ENCODE measurements at places on chromosomes 1 and 21.

GRCh38 chr1:26887125-26887524 is 3.0 kb downstream of the GPN2 start:
- no peak for DNase-seq

DNA sequence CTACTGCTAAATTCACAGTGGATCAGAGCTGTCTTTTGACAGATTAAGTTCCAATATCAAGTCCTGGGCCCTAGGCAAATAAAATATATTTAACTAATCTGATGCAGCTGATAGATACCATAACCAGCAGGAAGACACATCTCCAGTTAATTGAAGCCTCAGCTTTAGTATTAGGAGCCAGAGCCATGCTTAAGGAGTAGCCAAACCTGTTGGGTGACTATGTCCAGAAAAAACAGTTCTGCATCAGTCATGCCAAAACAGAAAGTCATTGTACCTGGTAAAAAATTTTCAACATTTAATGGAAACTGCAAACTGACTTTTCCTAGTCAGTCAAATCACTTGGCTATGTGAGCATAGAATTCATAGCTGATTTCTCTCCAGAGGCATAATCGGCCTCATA is 200.5 kb upstream of the RUNX1 start:
- DNase-seq: no peak

DNA sequence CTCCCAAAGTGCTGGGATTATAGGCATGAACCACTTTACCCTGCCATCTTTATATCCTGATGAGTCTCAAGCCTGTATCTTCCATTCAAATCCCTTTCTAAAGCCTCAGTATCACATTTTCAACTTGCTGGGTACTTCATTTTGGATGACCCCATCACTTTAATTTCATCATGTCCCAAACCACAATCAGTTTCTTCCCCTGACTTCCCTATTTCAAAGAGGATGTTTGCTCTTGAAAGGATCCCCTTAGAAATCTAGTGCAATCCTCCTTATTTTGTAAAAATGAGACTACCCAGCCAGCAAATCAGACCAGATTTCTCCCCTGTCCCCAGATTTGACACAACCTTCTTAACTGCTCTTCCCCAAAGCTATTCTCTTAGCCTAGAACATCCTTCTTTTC is 7.0 kb upstream of the TRIT1 start:
- no peak for DNase-seq

- no peak for DNase-seq
These were observed 14.0 kb upstream of the TRIM67 start for GRCh38 chr1:231147896-231148295.

- no peak for DNase-seq
These were observed 991 bp downstream of the ANKRD35 start for GRCh38 chr1:145884675-145885074.

- peak; percentile 47 for DNase-seq
These were observed 18.3 kb upstream of the PPIE start for GRCh38 chr1:39720094-39720999.

GRCh38 chr1:184049291-184049690 is 2.2 kb upstream of the TSEN15 start:
- no peak for DNase-seq

- no peak for DNase-seq
These were observed 395.7 kb upstream of the ST6GALNAC5 start for GRCh38 chr1:76471536-76471935.

DNA sequence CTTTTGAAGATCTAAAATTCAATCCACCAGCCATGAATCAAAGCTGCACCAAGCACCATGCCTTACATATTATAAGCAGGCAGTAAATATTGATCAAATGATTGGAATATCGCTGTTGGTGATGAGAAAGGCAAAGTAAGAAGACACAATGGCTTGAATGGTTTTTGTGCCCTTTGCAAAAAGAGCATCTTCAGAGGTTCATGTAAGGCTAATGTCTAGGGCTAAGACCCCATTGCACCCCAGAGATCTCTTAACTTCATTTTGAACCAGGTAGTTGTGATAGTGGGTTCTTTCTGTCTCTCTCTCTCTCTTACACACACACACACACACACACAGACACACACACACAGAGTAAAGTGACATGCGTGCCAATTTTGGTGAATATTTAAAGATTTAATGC is 12.0 kb downstream of the PROX1 start:
- DNase-seq: no peak

- no peak for DNase-seq
These were observed 4.5 kb upstream of the CRABP2 start for GRCh38 chr1:156709757-156710489.

DNA sequence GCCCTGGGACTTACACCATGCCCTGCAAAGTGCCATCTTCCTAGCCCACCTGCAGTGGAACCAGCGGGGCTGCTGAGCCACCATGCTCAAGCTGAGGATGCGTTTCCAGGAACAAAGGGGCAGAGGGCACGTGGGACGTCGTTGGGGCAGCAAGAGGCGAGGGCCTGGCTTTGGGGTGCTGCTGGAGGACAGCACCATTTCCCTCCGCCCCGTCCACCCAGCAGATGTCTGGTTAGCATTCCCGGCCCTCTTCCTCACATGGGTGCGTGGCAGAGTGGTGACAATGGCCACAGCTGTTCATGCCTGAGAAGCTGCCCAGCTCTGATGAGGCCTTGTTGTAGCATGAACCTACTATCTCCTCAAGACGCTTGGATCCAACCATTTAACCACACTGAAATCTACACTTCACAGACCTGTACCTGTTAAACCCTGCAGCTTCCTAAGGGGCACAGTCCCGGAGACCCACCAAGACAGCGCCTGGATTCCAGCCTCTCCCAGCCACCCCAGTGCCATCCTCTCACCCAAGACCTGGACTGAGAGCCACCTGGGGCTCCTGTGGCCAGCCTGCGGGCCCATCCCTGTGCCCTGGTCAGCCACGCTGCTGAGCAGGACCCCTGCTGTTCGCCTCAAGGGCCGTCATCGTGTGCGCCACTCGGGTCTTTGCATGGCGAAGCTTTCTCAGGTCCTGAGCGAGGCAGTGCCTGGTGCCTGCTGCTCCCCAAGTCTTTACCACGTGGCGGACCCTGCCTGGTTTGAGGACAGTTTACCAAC is 33.2 kb downstream of the SLC45A1 start:
- no peak for DNase-seq

DNA sequence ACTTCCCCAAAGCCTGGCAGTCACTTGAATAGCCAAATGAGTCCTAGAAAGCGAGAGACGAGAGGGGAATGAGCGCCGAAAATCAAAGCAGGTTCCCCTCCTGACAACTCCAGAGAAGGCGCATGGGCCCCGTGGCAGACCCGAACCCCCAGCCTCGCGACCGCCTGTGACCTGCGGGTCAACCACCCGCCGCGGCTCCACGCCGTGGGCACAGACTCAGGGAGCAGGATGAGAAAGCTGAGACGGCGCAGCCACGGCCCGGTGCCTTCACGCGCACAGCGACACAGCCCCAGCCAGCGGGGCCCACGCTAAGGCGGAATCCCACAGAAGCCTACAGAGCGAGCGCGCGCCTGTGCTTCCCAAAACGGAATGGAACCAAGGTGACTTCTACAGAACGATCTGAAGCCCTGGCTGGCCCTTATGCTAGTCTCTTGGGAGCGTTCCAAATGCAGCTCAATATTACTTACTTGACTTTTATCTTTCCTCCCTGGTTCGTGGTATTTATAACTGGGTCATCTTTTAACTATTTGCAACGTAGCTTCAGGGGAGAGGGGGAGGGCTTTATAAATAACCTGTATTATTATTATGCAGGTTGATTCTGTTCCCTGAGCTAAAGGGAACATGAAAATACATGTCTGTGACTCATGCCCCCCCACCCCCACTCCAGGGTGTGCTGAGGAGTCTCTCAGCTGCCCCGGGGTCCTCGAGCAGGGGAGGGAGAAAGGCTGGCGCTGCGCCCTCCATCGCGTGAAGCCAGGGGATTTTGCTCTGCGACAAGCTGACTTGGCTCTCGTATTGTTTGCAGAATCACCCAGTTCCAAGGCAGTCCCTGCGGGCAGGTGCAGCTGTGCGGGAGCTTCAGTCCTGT is 1.7 kb downstream of the TSPEAR start:
- no peak for DNase-seq

DNA sequence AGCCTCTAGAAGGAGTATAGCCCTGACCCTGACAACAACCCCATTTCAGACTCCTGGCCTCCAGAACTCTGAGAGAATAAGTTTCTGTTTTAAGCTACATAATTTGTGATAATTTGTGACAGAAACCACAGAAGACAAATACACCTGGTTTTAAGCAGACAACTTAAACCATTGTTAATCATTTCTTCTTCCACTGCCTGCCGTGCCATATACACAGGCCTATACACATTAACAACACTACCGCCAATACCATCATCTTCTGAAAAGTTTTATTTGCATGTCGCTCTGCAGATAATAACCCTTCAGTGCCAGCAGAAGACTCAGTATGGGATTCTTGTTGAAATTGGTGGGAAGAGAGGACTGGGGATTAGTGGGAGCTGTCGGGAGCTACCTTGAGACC is 39.9 kb upstream of the KRTAP19-8 start:
- DNase-seq: no peak

DNA sequence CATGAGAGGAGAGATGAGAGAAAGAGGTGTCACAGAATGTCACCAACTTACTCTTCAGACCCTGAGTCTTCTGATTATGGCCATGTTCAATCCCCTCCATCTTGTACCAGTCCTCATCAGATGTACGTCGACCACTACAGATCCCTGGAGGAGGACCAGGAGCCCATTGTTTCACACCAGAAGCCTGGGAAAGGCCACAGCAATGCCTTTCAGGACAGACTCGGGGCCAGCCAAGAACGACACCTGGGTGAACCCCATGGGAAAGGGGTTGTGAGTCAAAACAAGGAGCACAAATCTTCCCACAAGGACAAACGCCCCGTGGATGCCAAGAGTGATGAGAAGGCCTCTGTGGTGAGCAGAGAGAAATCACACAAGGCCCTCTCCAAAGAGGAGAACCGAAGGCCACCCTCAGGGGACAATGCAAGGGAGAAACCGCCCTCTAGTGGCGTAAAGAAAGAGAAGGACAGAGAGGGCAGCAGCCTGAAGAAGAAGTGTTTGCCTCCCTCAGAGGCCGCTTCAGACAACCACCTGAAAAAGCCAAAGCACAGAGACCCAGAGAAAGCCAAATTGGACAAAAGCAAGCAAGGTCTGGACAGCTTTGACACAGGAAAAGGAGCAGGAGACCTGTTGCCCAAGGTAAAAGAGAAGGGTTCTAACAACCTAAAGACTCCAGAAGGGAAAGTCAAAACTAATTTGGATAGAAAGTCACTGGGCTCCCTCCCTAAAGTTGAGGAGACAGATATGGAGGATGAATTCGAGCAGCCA is 8.0 kb downstream of the ELOA start:
- peak; percentile 80 for DNase-seq

DNA sequence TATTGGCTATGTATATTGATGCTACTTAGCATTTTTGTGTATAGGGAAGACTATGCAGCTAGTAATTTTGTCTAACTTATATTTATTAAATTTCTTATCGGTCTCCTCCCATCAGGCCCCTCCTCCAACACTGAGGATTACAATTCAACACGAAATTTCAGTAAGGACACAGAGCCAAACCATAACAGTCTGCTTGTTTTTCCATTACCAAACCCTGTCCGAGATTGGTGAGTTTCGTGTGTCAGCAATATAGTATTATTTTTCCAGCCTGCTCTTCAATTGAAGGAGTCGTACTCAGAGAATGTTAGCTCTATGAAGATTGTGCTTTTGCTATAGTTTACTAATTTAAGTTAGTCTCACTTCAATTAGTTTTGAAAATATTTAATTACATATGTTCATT is 1495.3 kb downstream of the MRPL39 start:
- no peak for DNase-seq

DNA sequence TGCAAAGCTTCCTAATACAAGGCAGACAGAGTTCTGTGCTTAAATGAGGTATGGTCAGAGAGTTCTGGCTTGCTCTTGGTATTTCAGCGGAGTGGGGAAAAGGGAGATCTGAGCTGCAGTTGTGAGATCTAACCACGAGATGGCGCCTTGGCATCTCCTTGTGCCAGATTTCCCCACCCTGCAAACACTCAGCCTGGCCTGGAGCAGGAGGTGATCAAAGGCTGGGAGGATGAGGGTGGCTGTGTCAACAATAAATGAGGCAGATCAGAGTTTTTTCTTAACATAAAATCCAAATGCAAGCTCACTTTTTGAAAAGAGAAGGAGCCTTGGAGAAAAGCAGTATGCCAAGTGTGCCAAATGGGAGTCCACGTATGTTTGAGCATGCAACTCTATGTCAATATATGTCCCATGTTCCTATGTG is 4.1 kb upstream of the TFAP2E start:
- peak; percentile 80 for DNase-seq

- no peak for DNase-seq
These were observed 39.2 kb downstream of the SYT6 start for GRCh38 chr1:114114185-114115094.
